ENCODE measurements at places on chromosomes 4 and X.

- DNase-seq, result no peak
Observed at GRCh38 chr4:76426272-76426671, 5.3 kb upstream of the CCDC158 start.

DNA sequence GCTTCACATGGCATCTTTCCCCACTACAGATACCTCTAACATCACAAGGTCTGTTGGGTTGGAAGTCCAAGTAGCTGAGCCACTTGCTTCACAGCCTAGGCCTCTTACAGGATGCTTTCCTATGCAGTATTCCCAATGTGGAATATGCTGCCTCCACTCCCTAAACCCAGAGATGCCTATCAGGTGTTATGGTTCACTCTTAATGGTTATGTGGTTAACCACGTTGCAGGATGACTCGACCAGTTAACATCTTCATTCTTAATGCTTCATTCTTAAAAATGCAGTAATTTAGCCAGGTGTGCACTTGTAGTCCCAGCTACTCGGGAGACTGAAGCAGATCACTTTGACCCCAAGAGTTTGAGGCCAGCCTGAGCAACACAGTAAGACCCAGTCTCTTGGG is 24.2 kb downstream of the HAUS3 start:
- DNase-seq, result peak; percentile 22

GRCh38 chr4:180190382-180190781 is 2052.8 kb upstream of the TENM3 start:
- DNase-seq, result no peak

DNA sequence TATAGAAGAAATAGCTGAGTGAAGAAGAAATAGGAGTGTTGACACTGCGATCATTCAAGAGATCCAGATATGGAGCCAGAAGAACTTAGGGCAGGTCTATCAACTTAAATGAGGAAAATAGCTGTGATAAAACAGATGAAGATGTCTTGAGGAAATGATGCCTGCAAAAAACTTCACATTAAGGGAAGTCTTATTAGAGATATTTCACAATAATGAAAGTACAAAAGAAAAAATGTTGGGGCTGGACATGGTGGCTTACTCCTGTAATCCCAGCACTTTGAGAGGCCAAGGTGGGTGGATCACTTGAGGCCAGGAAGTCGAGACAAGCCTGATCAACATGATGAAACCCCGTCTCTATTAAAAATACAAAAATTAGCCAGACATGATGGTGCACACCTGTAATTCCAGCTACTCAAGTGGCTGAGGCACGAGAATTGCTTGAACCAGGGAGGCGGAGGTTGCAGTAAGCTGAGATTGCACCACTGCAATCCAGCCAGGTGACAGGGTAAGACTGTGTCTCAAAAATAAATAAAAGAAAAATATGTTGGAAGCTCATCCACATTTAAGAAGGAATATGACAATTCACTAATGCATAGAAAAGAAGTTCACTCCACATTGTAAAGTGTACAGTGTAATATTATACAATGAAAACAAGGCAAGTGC is 56.3 kb downstream of the PKD2 start:
- DNase-seq, result no peak

- DNase-seq, result no peak
Observed at GRCh38 chr4:103982454-103982853, 262.7 kb upstream of the TACR3 start.

DNA sequence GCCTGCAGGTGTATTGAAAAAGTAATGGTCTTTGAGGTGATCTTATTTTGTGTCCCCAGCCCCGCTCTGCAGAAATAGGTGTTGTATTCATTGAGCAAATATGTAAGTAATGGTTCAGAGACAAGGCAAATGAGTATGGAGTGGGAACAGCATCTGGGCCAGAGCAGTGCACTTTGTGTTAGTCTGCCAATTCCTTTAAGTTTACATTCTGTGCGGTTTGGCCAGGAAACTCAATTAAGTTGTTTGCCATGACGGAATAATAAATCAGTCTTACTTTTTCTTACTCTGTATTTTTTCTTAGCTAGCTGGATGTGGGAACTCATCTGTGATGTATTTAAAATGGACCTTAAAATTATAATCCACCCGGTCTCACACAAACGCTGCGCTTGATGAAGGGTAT is 12.6 kb downstream of the DCLK2 start:
- DNase-seq, result no peak
